NCI-H510A treated with DMSO at 0.1 percent for 48 hours (cell line): ENCODE measurements at places on chromosomes 12 and 14.

- no peak for DNase-seq
These were observed 31.8 kb downstream of the PELI2 start for GRCh38 chr14:56149995-56150394.

- peak; percentile 28 for DNase-seq
These were observed 10.4 kb upstream of the DCD start for GRCh38 chr12:54658306-54659264.

DNA sequence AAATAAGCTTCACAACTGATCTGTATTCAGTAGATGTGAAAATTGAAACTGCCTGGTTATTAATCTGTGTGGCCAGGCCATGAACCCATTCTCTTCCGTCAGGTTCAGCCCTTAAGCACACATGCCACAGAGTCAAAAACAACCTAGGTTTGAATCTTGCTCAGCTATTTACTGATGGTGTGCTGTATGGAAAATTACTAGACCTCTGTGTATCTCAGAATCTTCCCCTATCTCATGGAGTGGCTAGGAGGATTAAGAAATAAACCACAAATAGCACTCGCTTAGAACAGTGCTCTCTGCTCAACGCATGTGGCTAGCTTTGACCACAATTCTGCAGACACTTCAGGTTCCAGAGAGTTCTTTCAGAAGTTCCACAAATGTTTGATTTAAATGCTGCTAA is 240.7 kb upstream of the PLEKHG7 start:
- no peak for DNase-seq

DNA sequence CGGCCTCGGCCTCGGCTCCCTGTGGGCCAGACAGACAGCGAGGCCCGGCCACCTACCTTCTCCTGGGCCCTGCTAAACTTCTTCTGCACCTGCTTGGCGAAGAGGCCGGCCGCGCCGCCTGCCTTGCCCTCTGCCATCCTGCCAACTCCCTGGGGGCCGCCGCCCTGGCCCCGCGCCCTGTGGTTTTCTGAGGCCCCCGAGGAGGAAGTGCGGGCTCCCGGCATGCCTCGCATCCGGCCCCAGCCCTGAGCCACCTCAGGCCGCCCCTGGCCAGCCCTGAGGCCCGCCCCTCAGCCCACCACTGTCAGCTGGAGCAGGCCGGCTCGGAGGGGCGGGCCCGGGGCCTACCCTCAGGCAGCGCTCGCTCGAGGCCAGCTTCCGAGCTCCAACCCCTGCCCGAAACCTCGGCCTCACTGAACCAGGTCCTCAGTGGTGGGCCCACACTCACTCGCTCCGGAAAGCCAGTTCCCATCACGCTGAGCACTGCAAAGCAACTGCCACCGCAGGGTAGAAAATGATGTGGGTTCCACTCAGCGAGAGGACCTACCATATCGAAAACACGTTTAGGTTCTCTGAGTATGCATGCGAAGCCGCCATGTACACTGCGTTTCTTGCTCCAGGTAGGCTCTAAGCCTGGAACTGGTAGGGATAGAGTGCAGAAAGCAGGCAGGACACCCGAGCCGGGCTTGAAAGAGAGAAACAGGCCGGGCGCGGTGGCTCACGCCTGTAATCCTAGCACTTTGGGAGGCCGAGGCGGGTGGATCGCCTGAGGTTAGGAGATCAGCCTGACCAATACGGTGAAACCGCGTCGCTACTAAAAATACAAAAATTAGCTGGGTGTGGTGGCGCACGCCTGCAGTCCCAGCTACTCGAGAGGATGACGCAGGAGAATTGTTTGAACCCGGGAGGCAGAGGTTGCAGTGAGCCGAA is at the start of gene BIN2:
Gene BIN2, minus strand, starts transcription at position 209 of the 930 bp plus-strand sequence. Its CDS starts 72 bp downstream, at position 137.
- no peak for DNase-seq

GRCh38 chr12:113208041-113208934 is 13.0 kb upstream of the TPCN1 start:
- DNase-seq, result no peak

DNA sequence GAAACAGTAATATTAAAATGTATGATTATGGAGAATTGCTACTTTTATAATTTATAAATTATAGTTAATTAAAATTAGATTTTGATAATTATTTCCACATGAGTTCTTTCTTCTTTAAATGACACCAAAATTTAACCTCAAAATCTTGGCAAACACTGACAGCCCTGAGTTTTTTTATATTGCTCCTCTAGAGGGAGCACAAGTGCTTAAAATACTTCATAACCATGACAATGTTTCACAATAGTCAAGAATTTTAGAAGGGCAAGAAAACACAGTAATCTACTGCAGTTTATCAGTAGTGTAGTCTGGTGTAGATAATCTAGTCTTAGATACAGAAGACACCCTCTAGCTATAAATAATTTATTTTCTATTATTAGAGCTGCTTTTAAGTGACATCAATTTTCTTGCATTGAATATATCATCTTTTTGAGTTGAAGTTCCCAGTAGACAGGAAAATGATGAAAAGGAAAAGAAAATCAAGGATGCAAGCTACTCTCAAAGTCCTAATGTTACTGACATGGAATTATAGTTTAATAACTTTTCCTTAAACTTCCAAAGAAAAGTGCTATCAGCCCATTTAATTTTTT is 14.3 kb upstream of the PTGER2 start:
- DNase-seq, result peak; percentile 33

GRCh38 chr14:103185051-103186029 is 62.1 kb downstream of the TNFAIP2 start:
- DNase-seq, result no peak

- no peak for DNase-seq
These were observed at the start of gene SERPINA3 for GRCh38 chr14:94612174-94612573. SERPINA3 (plus strand) TSS chr14:94612391; CDS start chr14:94614442, 2,051 bp downstream.

DNA sequence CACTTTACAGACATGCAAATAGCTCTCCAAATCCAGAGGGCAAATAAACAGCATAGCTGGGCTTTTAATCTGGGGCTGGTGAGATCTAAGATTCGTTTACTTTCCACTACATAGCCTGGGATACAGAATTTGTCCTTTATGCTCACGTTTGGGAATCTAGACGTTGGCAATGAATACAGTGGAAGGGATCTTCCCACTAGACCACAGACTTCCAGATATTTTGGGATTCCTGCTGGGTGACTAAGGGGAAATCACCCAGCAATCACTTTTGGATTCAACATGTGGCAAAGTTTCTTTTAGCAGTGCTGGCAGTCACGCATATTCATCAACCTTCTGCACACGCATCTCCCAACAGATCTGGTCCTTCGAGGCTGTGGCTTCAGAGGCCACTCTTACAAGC is 23.5 kb downstream of the APPL2 start:
- no peak for DNase-seq

DNA sequence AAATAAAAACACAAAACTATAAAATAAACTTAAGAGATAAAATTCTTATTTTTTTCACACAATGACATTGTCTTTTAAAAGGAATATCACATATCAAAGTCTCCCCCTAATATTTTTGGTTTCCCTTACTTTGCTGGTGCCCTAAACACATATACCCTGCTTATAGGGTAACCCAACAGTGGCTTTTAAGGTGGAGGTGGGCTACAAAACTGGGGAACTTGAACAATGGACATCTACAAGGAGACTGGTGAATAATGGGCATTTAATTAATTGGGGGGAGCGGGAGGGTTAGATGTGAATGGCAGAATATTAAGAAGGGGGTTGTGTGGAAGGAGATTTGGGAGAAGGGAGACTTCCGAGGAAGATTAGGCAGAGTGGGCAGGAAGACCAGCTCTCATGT is 9.6 kb downstream of the B4GALNT1 start:
- no peak for DNase-seq

- DNase-seq, result no peak
These were observed 556.7 kb downstream of the TMEM121 start for GRCh38 chr14:106083082-106083481.

- DNase-seq, result peak; percentile 32
These were observed 62.2 kb downstream of the RFX4 start for GRCh38 chr12:106645074-106645421.

GRCh38 chr14:24181371-24182077 is 7.1 kb downstream of the IPO4 start:
- no peak for DNase-seq

DNA sequence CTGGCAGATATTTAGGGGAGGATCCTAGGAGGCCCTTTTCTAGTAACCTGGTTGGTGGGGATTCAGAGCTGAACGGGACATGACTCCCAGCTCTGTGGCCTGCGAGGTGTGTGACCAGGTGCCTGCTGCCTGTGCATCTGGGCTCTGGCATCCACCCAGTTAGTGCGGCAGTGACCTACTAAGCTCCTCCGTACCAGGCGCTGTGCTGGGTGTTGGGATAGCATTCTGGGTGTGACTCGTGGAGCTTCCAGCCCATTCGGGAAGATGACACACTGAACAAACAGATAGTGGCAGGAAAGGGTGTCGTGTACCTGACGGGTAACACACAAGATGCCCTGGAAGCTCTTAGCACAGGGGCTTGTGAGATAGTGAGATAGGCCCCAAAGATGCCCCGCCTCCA is 80.9 kb downstream of the ACACB start:
- no peak for DNase-seq

- DNase-seq, result no peak
These were observed 68.1 kb upstream of the TSPAN11 start for GRCh38 chr12:30858471-30858870.

DNA sequence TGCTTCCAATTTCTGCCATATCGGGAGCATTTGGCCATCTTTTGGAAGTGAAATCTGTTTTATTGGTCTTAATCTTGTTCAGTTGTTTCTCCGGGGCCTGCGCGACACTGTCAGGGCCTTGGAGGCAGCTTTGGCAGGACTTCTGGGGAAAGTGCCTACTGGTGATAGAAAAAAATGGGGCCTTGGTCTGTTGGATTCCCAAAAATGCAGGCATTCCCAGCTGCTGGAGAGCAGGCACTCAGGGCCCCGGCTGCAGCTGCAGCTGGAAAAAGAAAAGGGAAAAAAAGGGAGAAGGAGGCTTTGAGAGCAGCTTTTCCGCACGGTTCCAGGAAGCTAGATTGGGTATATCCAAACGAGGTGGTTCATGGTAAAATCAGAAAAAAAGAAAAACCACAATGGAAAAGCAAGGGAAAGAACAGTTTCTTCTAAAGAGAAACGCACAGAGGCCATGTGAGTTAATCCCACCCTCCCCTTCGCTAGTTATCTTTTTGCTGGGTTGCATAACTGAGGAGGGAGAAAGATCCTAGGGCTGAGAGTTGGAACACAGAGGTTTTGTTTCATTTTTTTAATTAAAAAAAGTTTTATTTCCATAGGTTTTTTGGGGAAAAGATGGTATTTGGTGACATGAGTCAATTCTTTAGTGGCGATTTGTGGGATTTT is 134.7 kb upstream of the RFLNA start:
- no peak for DNase-seq

GRCh38 chr14:89303456-89304435 is 113.3 kb downstream of the FOXN3 start:
- peak; percentile 95 for DNase-seq

- DNase-seq, result no peak
These were observed 115.0 kb downstream of the DACT1 start for GRCh38 chr14:58752771-58753201.

DNA sequence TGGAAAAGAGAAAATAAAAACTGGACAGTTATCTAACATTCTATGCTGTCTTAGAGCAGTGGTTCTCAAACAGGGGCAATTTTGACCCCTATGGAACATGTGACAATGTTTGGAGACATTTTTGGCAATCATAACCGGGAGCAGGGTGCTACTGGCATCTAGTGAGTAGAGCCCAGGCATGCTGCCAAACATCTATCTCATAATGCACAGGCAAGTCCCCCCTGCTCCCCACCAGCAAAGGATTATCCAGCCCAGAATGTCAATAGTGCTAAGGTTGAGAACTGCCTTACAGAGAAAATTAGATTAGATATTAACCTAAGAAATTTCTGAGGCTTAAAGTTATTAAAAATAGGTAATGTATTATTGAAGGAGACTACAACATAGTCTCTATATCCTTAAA is 22.9 kb upstream of the CATSPERB start:
- no peak for DNase-seq

GRCh38 chr14:68563251-68564131 is 229.4 kb downstream of the ZFP36L1 start:
- DNase-seq, result no peak

DNA sequence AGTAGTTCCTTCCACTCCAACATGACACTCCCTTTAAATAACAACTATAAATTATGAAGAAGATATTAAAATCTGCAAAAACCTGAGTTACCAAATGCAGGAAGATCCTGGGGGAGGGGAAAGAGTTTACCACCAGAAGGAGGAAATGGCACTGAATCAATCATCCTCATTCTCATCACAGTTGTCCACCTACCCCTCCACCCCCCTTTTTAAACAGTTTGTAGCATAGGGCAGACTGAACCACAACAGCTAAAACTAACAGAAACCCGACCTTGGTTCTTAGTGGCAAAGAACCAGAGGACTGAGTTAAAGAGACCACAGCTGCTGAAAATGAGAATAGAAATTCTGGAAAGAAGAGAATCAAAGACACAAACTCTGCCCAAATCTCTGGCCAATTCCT is 189.5 kb downstream of the MED13L start:
- DNase-seq, result no peak

- DNase-seq, result peak; percentile 50
These were observed 46.3 kb upstream of the PCED1B start for GRCh38 chr12:47033081-47033480.

DNA sequence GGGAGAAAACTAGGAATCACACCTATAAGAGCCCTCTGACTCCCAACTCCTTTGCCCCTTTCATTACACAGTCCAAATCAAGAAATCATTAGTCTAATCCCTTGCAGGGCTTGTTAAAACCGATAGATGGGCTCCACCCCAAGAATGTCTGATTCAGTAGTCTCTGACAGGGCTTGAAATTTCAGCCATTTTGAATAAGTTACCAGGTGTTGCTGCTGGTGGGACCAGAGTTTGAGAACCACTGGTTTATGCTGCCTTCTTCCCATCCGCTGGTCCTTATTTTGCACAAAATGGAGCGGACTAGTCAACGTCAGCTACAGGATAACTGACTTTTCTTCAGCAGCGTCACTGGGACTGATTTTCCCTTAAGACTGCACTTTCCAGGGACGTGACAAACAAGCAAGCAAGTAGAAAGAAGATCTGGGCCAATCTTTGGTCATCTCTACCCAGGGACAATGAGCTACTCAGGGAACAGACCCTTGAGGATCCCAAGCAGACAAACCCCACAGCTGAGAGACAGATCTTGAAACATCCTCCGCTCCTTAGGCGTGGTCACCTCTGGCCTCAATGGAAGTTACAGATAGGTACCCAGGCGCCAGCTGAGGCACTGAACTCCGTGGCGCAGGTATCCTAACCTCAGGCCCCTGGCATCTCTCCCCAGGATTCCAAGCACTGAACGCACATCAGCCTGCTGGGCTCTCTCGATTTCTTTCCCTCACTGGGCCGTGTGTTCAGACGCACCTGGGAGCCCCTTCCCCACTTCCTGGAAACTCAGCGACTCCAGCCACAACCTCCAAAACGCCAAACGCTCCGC is 900 bp downstream of the KCTD10 start:
- no peak for DNase-seq
